ENCODE measurements at places on chromosomes 5 and 9.

- DNase-seq: no peak
Observed at GRCh38 chr5:154819546-154819945, 30.9 kb downstream of the FAXDC2 start.

DNA sequence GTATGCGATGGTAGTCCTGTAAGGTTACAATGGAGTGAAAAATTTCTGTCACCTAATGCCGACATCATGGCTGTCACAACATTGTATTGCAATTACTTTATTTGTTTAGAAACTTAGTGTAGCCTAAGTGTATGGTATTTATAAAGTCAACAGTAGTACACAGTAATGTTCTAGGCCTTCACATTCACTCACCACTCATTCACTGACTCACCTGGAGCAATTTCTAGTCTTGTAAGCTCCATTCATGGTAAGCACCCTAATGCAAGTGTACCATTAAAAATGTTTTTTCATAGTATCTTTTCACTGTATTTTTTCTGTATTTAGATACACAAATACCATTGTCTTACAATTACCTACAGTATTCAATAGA is 58.5 kb downstream of the ATP10B start:
- no peak for DNase-seq

- no peak for DNase-seq
Observed at GRCh38 chr9:19804431-19804830, 15.6 kb upstream of the SLC24A2 start.

DNA sequence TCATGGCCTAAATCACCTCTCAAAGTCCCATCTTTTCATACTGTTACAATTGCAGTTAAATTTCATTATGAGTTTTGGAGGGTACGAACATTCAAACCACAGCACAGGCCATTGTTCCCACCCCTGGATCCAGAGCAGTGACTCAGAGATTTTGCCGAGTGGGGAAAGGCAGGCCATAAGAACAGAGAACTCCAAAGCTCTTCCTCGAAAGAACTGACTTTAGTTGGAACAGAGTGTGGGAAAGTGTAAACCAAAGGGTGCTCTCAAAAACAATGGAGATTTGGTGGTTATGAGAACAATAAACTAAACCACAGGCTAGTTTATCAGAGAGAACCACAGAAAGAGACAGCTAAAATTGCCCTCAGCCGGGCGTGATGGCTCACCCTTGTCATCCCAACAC is 19.4 kb upstream of the GRPEL2 start:
- DNase-seq: no peak
